ENCODE measurements at places on chromosomes 7 and 10. TPM values are rescaled to one million over a fixed set of nuclear protein-coding genes. Genes with fewer than 3 reads are reported as not detected.

ANKRD30A gene
- total RNA-seq = not detected

FAM25A gene
- not detected for total RNA-seq

CREB3L2 gene
- 45.8 TPM for total RNA-seq

DOCK4 gene
- 6.5 TPM for total RNA-seq

CDNF gene
- 0.82 TPM for total RNA-seq

PDGFA gene
- total RNA-seq = 50.5 TPM

KCTD7 gene
- 4.1 TPM for total RNA-seq

VAX1 gene
- not detected for total RNA-seq

BTBD16 gene
- total RNA-seq = 0.40 TPM

SRRM3 gene
- 0.64 TPM for total RNA-seq

OR13A1 gene
- total RNA-seq = not detected

ACSM6 gene
- total RNA-seq = not detected

EGFR gene
- total RNA-seq = 57.8 TPM

All from colonic mucosa (tissue), 4 donors.